ENCODE measurements at places on chromosomes 5 and 9. TPM values are rescaled to one million over a fixed set of nuclear protein-coding genes. Genes with fewer than 3 reads are reported as not detected.

Gene PPP6C
- total RNA-seq, result 23.1 TPM

Gene AMBP
- total RNA-seq, result 1.6 TPM

Gene SPATA31A1
- not detected for total RNA-seq

Gene FOXD4L5
- 0.47 TPM for total RNA-seq

Gene RASA1
- total RNA-seq, result 73.2 TPM

Gene FOXD4L4
- 0.78 TPM for total RNA-seq

Gene OR13F1
- total RNA-seq, result not detected

Gene CARD19
- 15.3 TPM for total RNA-seq

Gene STXBP1
- 78.5 TPM for total RNA-seq

Gene ZNF483
- 47.3 TPM for total RNA-seq

Gene FLT4
- total RNA-seq, result 2.3 TPM

Gene RNF208
- total RNA-seq, result 1.4 TPM

Gene IFNA2
- not detected for total RNA-seq

Gene LRRC26
- total RNA-seq, result 0.62 TPM

Gene NME5
- 9.4 TPM for total RNA-seq

Gene CARD6
- total RNA-seq, result 1.6 TPM

Gene TESK1
- total RNA-seq, result 11.7 TPM

Gene BNC2
- 1.6 TPM for total RNA-seq

Gene LMBRD2
- total RNA-seq, result 85.8 TPM

Gene PCDHGA12
- 6.9 TPM for total RNA-seq

Gene TICAM2
- total RNA-seq, result 0.94 TPM

Gene KCNN2
- 34.6 TPM for total RNA-seq

Gene ZNF883
- 35.1 TPM for total RNA-seq

Gene IL17B
- not detected for total RNA-seq

Gene BDP1
- total RNA-seq, result 90.5 TPM

Gene ABHD17B
- total RNA-seq, result 105 TPM

Gene PCDHB13
- 9.2 TPM for total RNA-seq

Gene STPG3
- not detected for total RNA-seq

Gene ANKRD31
- total RNA-seq, result 0.94 TPM

Gene SKP2
- 19.8 TPM for total RNA-seq

Gene STK32A
- 5.3 TPM for total RNA-seq

Gene SLC6A19
- total RNA-seq, result not detected

Gene WNT8A
- total RNA-seq, result not detected

Gene PCDHGA5
- 6.6 TPM for total RNA-seq

Gene ARL14EPL
- not detected for total RNA-seq

Gene C9orf153
- 0.62 TPM for total RNA-seq

Gene DAB2IP
- total RNA-seq, result 11.9 TPM

Gene CDH9
- 34.2 TPM for total RNA-seq

Gene MYMK
- not detected for total RNA-seq

Gene MYO10
- total RNA-seq, result 31.2 TPM

Gene PRELID2
- total RNA-seq, result 13.3 TPM

Gene FOXD1
- total RNA-seq, result 0.94 TPM

Gene CLINT1
- total RNA-seq, result 66.9 TPM

Gene RANBP3L
- total RNA-seq, result 14.7 TPM

Gene DOK3
- 3.0 TPM for total RNA-seq

Gene SLC25A2
- total RNA-seq, result not detected

Gene TBC1D9B
- 23.9 TPM for total RNA-seq

Gene NUTM2F
- not detected for total RNA-seq

Gene FOXD4
- 0.47 TPM for total RNA-seq

Gene IRX1
- total RNA-seq, result not detected

Gene HARS1
- 70.7 TPM for total RNA-seq

Gene IL5
- total RNA-seq, result not detected

Gene KIAA0825
- 37.6 TPM for total RNA-seq

Gene DDX4
- total RNA-seq, result not detected

Gene ADCY2
- 13.4 TPM for total RNA-seq
